ENCODE measurements at places on chromosomes 3 and 15. TPM values are rescaled to one million over a fixed set of nuclear protein-coding genes. Genes with fewer than 3 reads are reported as not detected.

Gene SCN11A
- not detected for total RNA-seq

Gene GOLGA8S
- total RNA-seq, result not detected

Gene AMIGO3
- total RNA-seq, result 0.07 TPM

Gene EFCC1
- not detected for total RNA-seq

Gene ANKRD34C
- total RNA-seq, result not detected

Gene SERINC4
- total RNA-seq, result not detected

Gene KLHL40
- total RNA-seq, result not detected

Gene SLC28A2
- not detected for total RNA-seq

Gene SLC6A6
- 27.9 TPM for total RNA-seq

Gene ARL13B
- total RNA-seq, result 6.7 TPM

- peak; percentile 73 for DNase-seq
Measured at GRCh38 chr3:98784666-98785600, 21.8 kb downstream of the ST3GAL6 start.

DNA sequence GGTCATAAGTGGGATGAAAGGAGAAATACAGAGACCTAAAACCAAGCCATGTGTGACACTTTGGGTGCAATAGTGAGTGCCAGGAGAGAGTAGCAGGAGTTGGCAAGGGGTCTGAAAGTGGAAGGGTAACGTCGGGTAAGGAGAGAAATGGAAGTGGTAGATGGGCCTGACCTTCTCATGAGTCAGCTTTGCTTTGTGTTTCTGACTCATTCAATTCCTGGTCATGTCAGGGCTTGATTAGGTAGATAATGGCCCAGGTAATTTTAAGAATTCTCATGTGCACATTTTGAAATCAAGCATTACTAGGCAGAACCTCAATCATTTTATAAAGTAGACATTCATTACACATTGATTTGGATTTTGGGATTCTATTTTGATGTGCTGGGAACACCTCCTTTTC, 262.5 kb downstream of the SOX2 start:
- DNase-seq, result no peak

GRCh38 chr3:127961963-127962362, 46.9 kb downstream of the KBTBD12 start:
- DNase-seq, result peak; percentile 13

- DNase-seq, result no peak
Measured at GRCh38 chr15:56992725-56993124, 74.3 kb downstream of the TCF12 start.

DNA sequence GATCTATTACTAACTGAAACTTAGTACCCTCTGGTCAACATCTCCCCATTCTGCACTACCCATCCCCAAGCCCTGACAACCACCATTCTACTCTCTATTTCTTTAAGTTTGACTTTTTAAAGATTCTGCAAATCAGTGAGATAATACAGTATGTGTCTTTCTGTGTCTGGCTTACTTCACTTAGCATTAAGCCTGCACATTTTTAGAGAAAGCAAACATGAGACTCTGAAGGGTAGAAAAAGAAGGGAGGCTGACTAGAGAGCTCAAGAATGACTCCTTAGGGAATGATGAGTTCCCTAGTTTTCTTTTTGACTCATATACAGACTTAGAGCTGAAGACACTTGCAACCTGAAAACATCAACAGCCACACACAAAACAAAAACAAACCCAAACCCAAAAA, 311.3 kb downstream of the SQOR start:
- no peak for DNase-seq

- DNase-seq, result no peak
Measured at GRCh38 chr15:100778831-100779288, 100.8 kb upstream of the ALDH1A3 start.

- DNase-seq, result no peak
Measured at GRCh38 chr3:7789324-7789723, 712.3 kb upstream of the LMCD1 start.

GRCh38 chr15:63236272-63236671, 41.1 kb upstream of the APH1B start:
- no peak for DNase-seq

DNA sequence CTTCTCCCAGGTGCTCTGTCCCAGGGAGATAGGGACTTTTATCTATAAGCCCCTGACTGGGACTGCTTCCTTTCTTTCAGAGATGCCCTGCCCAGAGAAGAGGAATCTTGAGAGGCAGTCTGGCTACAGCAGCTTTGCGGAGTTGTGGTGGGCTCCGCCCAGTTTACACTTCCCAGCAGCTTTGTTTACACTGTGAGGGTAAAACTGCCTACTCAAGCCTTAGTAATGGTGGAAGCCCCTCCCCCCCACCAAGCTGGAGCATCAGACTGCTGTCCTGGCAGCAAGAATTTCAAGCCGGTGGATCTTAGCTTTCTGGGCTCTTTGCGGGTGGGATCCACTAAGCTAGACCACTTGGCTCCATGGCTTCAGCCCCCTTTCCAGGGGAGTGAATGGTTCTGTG, 253.8 kb upstream of the ARL6 start:
- DNase-seq, result no peak

GRCh38 chr15:79816571-79816970, 80.2 kb downstream of the MTHFS start:
- DNase-seq, result no peak

DNA sequence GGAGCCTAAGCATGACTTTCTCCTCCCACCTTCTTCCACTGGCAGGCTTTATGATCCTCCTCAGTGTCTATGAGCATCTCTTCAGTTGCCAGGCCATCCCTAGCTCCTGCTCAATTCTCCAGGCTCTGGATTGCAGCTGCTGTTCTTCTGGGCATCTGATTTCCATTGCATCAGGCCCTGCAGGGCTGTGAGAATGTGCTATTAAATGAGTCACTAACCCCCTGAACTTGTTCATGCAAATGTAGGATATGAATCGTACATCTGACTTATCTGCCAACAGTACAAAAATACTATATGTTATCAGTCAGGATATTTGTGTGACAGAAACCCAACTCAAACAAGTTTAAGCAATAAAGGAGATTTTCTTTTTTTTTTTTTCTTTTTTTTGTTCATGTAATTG, 11.9 kb downstream of the GPR176 start:
- DNase-seq, result no peak

GRCh38 chr3:187550446-187550845, 119.7 kb downstream of the SST start:
- no peak for DNase-seq

GRCh38 chr3:68515237-68515636, 417.1 kb downstream of the TAFA4 start:
- no peak for DNase-seq

DNA sequence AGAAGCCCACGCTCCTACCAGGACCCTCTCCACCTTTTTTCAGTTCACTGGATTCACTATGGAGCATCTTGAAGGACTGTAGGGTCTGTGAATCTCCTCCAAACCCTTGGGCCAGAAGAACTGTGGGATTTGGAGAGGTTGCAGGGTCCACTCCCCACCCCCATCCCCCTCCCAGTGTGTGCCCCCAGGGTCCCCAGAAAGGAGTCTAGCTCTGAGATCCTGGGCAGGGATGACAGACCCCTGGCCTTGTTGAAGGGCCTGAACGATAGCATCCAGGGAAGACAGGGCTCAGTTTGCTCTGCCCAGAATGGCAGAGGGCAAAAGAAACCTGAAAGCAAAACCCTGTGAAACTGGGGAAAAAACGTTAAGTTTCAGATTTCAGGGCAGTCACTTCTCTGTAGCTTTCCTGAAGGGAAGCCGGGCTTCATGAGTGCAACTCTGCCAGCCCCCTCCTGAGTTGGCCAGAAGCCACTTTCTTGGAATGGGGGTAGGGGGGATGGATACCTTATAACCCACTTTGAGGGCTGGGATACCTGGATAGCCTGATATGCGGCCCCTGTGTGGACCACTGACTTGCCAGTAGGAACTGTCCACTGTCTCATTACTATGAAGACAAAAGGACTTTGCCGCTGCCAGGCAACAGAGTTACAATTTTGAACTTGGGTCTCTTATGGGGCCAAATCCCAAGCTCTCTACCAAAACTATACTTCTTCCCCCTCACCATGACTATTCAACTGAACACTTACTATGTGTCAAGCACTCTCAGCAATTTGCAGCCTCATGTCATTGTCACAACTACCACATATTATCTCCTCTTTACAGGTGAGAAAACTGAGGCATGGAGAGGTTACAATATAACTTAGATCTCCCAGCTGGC, 1.6 kb upstream of the CISH start:
- DNase-seq, result no peak

DNA sequence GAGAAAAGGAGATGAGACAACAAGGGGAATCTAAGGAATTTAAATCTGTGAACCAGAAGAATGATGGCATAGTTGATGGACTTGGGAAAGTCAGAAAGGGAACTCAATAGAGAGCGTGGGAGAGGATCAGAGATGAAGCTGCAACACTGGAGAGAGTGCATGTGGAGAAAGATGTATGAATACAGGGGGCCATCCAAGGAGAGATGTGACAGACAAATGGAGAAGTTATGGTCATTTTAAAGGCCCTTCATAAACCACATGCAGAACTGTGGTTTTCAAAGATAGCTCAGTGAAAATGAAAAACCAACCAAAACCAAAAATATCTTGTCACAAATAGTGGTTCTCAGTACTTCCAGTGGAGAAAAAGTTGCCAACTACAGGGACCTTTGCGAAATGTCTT, 265.2 kb downstream of the SUCLG2 start:
- DNase-seq, result no peak
